ENCODE measurements at places on chromosomes 4 and X.
A peak's percentile ranks its signal among the peaks of the same experiment; 100 is the strongest.

DNA sequence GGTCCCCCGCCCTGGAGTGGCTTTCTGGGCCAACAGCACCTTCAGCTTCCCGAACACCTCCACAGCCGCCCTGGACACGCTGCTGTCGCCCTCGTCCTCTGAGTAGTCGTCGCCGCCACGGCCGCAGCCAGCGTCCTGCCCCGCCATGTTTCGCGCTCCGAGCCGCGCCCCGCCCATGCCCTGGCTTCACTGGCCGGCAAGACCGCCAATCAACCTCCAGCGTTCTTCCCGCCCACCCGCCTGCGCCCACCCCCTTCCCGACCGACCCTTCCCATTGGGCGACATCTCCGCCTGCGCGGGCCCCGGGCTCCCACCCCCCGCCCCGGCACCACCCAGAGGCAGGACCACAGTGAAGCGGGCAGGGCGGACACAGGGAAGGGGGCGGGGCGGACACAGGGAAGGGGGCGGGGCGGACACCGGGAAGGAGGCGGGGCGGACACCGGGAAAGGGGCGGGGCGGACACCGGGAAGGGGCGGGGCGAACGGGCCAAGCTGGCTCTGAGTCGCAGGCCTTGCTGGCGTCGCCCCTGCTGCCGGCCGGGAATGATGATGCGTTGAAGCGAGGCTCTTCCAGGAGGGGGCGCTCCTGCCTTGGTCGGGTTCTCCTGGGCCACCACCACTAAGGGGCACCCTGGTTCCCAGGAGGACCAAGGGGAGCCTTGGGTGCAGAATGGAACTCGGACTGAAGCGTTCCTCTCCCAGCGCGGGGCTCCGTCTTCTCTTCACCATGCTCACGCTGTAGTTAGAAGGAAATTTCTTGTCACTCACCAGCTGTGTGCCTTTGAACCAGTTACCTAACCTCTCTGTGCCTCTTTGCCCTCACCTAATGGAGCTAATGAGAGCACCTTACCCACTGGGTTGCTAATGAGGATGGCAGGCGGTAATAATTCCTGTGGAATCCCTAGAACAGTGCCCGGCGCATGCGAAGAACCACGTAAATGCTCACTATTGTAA, at the start of gene HAUS7:
Gene HAUS7 (minus strand): TSS at position 166 of the 953 bp plus-strand sequence. CDS start 19 bp downstream, at position 147.
- peak; percentile 88 for DNase-seq

DNA sequence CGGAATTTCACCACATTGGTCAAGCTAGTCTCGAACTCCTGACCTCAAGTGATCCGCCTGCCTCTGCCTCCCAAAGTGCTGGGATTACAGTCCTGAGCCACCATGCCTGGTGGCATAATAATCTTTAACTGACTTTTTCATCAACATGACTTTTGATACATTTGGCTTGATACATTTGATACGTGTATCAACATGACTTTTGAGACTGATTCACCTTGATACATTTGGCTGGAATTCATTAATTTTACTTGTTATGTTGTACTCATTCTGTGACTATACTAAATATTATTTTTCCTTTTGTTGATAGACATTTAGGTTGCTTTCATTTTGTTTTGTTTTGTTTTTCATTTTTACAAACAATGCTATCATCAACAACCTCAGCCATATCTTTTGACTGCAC, 6.3 kb downstream of the TMEM154 start:
- DNase-seq = no peak

DNA sequence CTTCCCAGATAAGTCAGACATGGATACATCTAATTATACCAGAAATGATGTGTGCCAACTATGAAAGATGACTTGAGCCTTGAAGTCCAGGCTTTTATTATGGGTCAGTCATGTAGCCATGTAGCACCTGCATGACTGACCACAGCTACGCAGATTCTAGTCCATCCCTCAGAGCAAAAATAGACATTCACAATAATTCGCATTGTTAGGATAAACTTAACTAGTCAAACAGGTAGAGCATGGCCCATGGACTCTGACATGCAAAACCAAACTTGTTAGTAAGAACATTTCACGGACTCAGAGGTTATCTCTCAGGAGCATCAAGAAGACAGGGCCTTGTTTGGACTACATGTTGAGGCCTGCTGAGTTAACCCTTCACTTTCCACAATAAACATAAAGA, 132.6 kb downstream of the PWWP3B start:
- DNase-seq = no peak

- DNase-seq = no peak
These were observed 57.7 kb upstream of the ATXN3L start for GRCh38 chrX:13377550-13377934.

DNA sequence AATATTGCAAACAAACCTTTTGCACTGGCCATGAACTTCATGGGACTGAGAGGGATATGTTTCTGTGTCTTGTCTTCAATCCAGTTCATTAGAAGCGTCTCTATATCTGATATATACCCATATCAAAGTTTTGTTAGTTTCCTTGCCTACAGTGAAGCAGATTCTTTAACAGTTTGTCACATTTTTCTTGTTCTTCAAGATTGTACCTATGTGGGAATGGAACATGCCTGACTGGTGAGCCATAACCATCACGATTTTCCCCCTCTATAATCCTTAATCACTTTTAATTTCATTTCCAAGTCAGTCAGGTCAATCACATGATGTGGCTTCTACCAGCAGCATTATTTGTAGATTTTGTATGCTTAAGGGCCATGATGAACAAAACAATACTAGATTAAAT, 197.1 kb upstream of the PDE5A start:
- no peak for DNase-seq

DNA sequence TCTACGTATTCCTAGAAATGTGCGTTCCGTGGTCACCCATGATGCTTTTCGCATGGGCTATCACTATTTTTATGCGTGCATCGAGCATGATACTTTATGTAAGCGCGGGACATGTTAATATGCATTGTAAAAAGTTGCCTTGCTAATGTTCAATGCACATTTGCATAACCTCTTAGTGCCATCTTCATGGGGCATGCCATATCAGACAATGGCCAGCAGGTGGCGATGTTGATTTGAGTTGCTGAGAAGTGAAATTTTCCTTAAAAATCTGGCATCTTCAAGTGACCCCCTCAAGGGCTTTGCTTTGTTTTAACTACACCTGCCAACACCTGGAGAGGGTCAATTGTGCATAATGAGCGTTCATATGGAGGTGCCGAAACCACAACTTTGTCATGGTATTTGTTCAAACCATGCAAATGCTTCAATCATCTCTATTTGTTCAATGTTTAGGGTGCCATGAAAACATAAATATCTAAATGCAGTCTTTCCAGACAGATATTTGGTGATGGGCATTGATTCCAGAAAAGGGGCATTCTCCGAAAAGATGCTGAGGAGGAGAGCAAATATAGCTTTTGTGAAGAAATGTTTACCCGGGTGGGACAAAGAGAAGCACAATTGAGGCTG, 833.9 kb upstream of the PRKX start:
- DNase-seq = peak; percentile 15

DNA sequence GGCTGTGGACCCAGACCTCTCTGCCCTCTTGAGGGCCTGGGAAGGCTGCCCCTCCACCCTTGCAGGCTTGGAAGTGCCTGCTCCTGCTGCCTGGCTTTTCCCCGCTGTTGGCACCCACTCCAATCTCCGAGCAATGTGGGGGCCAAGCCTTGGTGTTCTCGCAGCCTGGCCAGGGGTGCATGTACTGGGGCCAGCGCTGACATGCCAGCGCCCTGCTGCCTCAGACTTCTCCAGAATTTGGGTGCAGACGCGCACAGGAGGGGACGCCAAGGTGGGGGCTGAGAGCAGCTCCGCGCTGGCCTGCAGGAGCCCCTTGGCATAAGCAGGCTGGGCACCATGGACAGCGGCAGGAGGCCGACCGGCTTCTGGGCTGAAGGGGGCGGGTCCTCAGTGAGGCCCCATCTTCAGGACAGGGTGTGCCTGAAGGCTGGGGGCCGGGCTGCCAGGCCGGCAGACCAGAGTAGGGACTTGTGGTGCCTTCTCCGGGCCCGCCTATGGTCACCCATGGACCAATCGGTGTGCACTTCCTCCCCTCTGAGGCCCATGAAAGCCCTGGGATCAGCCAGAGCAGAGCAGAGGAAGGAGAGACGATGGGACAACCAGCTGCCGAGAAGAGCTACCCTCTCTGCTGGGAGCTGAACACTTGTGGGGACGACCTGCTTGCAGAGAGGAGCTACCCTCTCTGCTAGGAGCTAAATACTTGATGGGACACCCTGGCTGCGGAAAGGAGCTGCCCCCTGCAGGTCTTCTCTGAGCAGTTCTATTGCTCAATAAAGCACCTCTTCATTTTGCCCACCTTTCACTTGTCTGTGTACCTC, 118.3 kb downstream of the DNAAF6 start:
- DNase-seq = no peak

- no peak for DNase-seq
These were observed 1.0 kb downstream of the GAB3 start for GRCh38 chrX:154749856-154750255.

GRCh38 chr4:129641179-129641578, 545.2 kb downstream of the C4orf33 start:
- DNase-seq = peak; percentile 22

- no peak for DNase-seq
These were observed 9.3 kb downstream of the RNF4 start for GRCh38 chr4:2478229-2478628.

DNA sequence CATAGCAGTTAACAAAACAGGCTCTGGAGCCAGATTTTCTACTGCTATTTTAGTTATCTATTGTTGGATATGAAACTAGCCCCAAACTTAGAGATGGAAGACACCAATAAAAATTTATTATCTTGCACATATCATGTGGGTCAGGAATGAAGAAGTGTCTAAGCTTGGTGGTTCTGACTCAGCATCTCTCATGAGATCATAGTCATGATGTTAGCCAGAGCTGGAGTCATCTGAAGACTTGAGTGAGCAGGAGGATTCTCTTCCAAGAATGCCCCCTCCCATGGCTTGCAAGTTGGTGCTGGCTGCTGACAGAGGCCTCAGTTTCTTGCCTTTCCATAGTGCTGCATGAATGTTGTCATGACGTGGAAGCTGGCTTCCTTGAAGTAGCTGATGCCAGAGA, 68.2 kb upstream of the TAPT1 start:
- DNase-seq = no peak

DNA sequence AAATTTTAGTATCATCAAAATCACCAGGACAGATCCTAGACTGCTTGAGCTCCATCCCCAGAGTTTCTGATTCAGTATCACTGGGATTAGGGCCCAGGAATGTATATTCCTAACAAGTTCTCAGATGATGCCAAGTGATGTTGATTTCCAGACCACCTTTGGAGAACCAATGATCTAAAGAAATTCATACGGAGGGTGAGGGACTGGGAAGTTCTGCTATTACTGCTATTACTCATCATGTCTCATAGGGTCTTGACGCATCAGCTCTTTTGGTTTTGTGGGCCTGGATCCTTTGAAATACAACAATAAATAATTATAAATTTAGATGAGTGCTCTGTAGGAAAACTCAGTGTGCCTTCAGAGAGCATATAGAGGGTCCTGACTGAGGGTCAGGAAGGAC, 59.8 kb upstream of the LGI2 start:
- DNase-seq = no peak

DNA sequence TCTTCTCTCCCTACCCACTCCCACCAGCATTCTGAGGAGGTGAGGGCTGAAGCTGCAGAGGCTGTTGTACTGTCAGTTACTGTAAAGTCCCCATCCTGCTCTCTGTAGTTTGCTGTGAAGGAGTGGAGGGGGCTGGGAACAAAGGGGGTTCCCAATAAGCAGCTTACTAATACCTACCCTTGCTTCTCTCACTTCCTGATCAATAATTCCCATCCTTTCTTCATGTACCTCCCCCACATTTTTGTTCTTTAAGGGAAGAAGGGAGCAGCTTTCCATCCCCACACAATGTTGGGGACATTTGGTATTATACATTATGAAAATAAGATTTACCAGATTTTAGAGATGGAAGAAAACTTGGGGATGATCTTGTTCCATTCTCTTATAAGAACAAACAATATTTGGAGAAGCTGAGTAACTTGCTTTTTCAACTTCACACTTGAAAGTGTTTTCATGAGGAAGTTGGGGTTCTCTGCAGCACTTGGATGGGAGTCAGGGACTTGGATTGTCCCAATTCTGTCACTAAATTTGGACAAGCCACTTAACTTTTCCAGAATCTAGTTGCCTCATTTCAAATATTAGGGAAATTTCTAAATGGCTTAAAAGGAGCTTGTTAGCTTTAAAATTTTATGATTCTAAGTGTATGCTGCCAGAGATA, 5.4 kb downstream of the TBC1D1 start:
- no peak for DNase-seq

DNA sequence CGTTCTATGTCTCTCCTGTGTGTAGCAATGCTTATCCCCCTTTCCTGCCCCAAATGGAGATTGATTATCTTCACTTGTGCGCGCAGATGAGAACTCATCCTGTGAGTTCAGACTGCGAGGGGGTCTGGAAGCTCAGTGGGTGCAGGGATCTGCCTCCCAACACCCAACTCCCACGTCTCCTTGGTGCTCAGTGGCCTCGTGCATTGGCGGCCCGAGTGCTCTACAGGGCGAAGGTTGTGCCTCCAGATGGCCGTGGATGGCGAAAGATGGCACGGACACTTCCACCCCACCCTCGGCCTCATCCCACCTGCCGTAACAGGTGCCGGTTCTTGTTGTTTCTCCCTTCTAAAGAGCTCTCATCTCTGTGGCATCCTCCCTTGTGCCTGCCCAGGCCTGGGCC, 45.1 kb upstream of the SORCS2 start:
- no peak for DNase-seq

- DNase-seq = no peak
These were observed 13.1 kb downstream of the RP2 start for GRCh38 chrX:46849933-46850332.

DNA sequence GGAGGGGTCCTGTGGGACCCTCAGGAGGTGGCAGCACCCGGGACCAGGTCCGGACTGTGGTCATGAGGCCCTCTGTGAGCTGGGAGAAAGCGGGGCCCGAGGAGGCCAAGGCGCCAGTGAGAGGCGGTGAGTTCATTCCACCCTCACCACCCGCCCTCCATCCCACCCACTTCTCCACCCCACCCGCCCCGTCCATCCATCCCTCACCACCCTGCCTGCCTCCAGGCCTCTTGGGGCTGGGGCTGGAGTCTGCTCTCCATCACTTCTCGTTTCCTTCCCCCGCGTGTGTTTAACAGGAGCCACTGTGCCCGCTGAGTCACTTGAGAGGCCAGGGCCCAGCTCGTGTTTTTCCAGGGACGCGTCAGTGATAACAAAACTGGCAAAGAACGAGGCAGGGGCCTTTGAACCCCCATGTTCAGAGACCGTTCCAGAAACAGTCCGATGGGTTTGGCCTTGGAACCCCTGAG, 6.2 kb downstream of the SH3TC1 start:
- DNase-seq = no peak

DNA sequence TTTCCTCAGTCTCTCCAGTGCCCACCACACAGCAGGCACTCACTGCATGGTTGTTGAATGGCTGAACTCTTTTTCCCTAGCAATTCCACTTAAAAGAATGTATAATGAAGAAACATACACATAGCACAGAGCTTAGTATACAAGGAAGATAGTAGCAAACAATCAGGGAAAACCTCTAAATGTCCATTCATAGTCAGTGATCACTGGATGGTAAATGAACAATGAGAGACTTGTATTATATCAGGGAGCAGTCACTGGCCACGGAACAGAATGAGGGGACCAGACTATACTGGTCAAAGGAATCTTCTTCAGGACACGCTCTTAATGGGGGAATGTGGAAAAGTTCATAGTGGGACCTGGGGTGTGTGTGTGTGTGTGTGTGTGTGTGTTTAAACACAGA, 43.6 kb upstream of the FAM156A start:
- no peak for DNase-seq

- peak; percentile 33 for DNase-seq
These were observed 500 bp downstream of the GAR1 start for GRCh38 chr4:109816082-109816442.

- no peak for DNase-seq
These were observed 18.7 kb downstream of the TXLNG start for GRCh38 chrX:16804923-16805464.
